ENCODE measurements at places on chromosomes 12 and 14.

DNA sequence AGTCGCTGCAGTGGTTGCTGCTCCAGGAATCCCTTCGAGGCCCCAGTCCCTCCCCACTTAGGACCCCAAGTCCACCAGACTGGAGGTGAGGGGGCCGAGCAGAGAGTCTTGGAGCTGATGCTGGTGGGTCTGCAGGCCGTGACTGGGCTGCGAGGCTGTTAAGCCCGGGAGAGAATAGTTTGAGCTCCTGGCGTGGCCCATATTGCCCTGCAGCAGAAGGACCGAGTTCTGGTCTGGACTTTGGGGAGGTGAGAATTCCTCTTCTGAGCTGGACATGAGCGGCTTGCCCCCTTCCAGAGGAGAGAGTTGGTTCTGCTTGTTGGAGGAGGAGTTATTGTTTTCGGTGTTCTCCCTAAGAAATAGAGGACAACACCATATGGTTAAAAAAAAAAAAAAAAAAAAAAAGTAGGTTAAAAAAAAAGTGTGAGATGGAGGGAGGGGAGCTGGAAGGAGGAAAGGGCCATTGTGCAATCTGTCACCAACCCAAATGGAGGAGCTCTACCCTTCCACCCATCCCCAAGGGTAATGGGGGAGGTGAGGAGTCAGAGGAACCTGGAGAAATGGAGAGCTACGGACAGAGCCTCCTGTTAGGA is 3.0 kb downstream of the SIX1 start:
- no peak for DNase-seq

DNA sequence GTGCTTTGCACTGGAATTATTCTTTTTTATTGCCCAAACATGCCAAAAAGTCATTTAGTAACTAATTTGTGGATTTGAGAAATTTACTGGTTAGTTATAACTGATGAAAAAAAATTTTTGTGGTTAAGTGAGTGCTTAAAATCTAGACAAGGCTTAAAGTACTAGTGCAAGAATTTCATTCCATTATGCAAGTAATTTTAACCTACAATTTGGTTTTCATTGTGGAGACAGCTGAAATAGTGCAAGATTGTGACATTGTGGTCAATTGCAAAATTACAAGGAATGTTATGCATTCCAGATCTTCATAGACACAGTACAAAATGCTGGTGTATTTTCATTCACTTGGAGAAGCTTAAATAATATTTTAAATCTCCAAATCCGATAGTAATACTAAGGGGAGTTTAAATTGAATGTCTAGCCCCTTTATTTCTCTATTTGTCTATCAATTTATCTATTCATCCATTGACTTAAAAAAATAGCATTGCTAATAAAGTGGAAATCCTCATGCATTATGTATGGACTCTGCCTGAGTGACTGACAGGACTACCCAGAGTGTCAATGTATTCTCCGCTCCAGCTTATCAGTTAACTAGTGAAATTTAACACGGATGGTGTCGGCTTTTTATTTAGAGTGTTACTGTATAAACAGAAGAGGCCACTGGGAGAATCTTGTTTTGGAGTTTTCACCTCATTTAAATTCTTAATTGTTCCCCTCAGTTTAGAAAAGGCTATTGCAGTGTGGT is 125.9 kb downstream of the ALX1 start:
- no peak for DNase-seq

- no peak for DNase-seq
Measured at GRCh38 chr12:95131589-95132340, 58.3 kb upstream of the NR2C1 start.

DNA sequence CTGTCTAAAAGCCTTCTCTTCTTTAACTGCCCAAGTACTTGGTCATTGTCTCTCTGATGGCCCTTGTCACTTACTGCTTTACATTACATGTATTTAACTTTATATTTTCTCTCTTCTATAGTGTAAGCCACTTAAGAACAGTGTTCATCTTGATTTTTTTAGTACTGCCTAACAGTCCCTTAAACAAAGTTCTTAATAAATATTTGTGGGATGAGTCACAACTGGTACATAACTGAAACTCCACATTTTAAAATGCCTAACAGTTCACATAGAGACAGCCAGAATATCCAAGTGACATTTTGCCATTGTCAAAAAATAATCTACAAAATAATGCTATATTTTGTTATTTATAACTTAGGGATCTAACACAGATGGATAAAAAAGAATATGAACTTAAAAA is 146.6 kb downstream of the STXBP6 start:
- DNase-seq, result no peak

DNA sequence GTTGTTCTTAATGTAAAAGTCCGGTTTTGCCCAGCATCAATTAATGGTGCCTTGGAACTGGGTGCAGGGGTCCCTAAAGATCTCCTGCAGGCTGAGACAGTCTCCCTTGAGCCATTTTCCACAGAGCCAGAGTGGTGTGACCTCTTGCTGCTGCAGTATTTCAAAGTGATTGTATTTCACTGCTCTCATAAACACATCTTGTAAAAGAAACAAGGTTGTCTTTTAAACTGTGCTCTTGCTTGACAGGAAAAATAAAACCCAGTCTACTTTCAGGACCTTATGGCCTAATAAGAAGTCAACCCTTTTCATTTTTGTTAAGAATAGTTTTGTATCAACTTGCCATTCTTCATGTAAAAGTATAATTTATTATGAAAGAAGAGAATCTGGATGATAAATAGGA is 44.7 kb downstream of the TMEM117 start:
- DNase-seq, result no peak

DNA sequence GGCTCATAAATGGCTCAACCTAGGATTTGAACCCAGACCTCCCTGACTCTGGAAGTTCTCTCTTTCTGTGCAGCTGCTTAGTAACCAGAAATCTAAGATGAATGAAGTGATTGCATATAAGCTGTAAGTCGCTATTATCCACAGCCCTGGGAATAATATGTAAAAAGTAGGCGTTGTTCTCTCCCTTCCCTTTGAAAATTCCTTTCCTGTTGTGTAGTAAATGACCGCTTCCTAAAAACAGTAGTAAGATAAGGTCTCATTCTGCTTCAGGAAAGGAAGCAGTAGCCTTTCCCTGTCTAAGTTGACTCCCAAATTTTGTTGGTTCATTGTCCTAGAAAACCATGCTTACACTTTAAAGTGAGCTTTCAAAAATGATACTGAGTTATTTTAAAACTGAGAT is 418.3 kb downstream of the EGLN3 start:
- no peak for DNase-seq

DNA sequence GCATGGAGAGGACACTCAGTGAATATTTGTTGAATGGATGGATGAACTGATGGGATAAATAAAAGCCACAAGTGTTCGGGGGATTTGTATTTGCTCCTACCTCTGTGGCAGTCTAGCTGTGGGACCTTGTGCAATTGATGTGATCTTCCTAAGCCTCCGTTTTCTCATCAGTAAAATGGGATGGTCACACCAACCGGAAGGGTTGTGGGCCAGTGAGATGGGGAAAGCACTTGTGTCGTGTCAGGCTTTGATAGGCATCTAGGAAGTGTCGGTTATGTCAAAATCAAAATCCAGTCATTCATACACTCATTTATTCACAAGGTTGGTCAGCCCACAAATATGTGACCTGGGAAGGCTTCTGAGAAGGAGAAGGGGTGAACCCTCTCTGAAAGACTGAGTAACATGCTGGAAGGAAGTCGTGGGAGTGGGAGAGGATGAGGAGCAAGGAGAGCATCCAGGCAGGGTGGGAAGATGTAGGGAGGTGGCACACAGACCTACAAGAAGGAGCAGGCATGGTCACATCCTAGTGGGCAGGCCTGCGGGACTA is 7.8 kb upstream of the SERPINA9 start:
- DNase-seq, result no peak

DNA sequence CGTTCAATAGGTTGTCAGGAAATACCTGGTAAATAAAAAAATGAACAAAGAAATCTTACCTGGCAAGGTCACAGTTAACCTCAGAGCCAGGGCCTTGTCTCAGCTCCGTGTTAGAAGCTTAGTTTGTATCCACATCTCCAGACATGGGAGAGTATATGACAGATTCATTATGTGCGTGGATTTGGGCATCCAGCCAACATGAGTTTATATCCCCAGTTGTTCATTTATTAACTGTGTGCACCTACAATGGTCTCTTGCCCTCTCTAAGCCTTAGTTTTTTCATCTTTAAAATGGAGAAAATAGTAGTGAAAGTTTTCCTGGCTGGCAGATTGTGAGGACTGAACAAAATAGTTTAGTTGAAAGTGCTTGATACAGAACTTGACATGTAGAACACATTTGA is 437.8 kb downstream of the NPAS3 start:
- DNase-seq, result no peak

- DNase-seq, result no peak
Measured at GRCh38 chr14:37061697-37062096, 110.7 kb downstream of the SLC25A21 start.

GRCh38 chr14:74563233-74563585 is 48.8 kb downstream of the LTBP2 start:
- no peak for DNase-seq
